ENCODE measurements at places on chromosomes 2 and 18.
A peak's percentile ranks its signal among the peaks of the same experiment; 100 is the strongest.

DNA sequence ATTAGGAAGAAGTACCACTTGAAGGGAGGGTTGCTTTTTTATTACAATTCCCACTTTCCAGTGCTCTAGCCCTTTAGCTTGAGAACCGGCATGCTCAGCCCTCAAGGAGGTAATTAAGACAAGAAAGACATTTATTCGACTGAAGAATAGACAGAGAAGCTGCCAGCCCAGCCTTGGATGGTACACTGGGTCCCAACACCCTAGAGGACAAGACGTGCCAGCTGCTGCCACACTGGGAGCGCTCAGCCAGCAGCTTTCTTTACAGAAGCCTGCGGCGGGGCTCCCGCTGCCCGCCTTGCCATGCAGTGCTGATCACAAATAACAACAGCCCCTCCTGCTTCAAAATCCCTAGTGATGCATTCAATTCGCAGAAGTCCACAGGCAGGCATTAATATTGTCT is 746.3 kb upstream of the RAB6C start:
- DNase-seq, result no peak

DNA sequence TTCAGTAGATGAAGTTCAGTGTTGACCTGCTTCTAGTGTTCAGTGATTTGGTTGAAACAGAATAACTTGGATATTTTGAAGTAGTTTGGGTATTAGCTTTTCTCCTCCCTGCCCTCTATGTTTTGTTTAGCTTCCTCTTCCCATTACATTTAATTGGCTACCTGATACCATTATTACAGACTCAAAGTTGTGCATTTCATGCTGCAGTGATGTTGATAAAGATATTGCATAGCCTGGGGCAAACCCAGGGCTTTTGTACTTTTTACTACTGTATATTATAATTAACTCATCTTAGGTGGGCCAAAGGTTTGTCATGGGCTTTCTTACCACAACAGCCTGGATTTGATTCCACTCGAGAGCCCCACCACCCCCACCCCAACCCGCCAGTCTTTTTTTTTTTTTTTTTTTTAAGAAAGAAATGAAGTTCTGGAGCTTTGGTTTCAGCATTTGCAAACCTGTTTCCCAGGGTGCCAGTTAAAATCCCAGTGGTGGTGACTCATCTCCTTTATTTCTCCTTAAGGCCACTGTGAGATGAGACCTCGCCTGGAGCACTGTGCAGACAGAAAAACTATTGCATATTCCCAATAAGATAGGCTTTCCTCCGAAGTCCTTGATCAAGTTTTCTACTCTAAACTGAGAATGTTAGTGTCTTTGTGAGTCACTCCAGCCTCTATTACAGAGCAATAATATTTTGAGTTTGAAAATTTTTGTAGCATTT is 393.7 kb upstream of the FANCL start:
- DNase-seq, result no peak

- DNase-seq, result peak; percentile 17
Measured at GRCh38 chr2:145744541-145745386, 1224.8 kb upstream of the ZEB2 start.

GRCh38 chr2:207767461-207768167 is 2.1 kb downstream of the FZD5 start:
- no peak for DNase-seq

DNA sequence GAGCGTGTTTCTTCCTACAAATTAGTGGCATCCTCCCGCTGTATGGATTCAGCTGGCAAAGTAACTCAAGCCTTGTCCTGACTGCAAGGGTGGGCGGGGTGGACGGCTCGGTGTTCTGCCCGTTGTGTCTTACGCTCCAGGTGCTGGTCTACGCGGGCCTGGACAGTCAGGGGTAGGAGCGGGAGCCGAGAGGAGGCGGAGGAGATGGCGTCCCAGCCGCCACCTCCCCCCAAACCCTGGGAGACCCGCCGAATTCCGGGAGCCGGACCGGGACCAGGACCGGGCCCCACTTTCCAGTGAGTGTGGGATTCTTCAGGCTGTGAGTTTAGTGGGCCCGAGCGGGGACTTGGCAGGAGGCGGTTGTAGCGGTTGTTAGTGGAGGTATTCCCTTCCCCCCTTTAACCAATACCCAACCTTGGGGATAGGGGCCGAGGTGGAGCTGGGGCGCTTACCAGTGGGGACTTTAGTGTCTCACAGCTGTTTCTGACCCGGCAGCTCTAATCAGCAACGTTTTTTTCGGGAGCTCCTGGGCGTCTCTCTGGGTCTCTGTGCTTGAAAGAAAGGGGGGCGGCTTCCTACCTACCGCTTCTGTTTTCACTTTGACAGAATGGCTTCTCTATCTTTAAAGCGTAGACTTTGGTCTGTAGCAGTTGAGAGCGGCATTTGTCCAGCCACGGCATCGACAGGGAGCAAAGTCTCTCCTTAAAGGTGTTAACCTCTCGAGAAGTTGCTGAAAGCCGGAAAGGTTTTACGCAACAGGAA is at the start of the genes PEX13 and PUS10:
Gene PEX13 (plus strand): TSS at position 165 of the 762 bp plus-strand sequence. CDS start 40 bp downstream, at position 205.
Gene PUS10 (minus strand): TSS at position 700 of the 762 bp plus-strand sequence. CDS start 6,365 bp downstream, outside the sequence.
- peak; percentile 74 for DNase-seq

- DNase-seq, result no peak
Measured at GRCh38 chr2:68747900-68748299, 13.3 kb downstream of the ARHGAP25 start.

- DNase-seq, result no peak
Measured at GRCh38 chr2:57296795-57297517, 749.6 kb upstream of the VRK2 start.
